ENCODE measurements at places on chromosomes 16 and 17.
A peak's percentile ranks its signal among the peaks of the same experiment; 100 is the strongest.

GRCh38 chr17:41518031-41518430 is 659 bp downstream of the KRT15 start:
- no peak for DNase-seq

- DNase-seq: peak; percentile 77
These were observed at the start of gene BRD7 for GRCh38 chr16:50368410-50369132. Gene BRD7 (minus strand): TSS chr16:50368988. CDS start chr16:50368774, 214 bp downstream.

- DNase-seq: no peak
These were observed 20.1 kb upstream of the SLC5A11 start for GRCh38 chr16:24825696-24826095.

GRCh38 chr17:10623737-10624338 is 33.3 kb downstream of the MYH3 start:
- no peak for DNase-seq

DNA sequence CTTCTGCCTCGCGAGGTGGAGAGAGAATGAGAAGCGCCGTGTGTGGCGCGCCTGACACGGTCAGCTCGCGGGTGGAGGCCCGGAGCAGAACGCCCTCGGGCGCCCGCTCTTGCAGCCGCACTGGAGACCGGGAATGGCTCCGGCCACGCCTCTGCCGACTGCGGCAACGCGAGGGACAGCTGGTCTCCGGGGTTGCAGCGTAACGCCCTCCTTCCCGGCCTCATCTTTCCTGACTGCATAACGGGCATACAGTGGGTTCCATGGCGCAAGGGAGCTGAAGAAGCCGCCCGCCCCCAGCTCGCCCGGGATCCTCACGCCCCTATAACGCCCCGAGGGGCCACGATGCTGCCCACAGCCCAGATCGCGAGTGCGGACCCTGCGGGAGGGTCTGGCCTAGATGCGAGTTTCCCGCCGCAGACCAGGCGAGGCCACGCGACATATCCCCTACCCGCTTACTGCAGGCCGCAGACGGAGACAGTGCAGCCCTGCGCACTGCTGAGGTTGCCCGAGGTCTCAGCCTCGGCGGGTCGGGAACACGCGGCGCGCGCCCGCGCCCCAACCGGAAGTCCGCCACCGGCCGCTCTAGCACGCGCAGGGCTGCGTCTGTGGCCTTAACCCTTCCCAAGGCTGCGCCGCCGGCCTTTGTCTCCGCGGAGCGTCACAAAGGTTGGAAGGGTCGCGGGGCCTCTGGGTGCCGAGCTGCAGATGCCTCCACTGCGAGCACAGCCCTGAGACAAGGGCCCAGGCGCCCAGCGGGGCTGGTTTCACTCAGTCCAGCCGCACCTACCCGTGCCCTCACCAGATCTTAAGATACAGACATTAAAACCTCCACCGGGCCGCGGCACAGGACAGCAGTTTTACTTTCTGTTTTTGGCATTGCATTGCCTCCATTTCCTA is 18.8 kb downstream of the BCL7C start:
- DNase-seq: peak; percentile 94

DNA sequence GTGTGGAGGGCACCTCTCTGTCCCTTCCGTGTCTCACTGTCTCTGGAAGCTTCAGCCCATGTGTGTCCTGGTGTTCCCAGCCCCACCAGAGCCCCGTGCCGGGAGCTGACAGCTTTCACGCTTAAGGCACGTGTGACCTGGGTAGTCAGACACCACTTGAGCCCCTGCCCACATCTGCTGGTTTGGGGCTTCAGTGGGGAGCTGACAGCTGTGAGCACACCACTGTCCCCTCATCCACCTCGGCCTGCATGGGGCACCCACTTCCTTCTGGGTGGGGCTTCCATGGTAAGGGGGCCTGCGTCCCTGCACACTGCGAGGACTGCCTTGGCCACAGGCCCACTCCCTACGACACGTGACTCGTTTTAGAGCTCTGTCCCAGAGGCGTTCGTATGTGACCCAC is 2.6 kb upstream of the TEDC2 start:
- no peak for DNase-seq

DNA sequence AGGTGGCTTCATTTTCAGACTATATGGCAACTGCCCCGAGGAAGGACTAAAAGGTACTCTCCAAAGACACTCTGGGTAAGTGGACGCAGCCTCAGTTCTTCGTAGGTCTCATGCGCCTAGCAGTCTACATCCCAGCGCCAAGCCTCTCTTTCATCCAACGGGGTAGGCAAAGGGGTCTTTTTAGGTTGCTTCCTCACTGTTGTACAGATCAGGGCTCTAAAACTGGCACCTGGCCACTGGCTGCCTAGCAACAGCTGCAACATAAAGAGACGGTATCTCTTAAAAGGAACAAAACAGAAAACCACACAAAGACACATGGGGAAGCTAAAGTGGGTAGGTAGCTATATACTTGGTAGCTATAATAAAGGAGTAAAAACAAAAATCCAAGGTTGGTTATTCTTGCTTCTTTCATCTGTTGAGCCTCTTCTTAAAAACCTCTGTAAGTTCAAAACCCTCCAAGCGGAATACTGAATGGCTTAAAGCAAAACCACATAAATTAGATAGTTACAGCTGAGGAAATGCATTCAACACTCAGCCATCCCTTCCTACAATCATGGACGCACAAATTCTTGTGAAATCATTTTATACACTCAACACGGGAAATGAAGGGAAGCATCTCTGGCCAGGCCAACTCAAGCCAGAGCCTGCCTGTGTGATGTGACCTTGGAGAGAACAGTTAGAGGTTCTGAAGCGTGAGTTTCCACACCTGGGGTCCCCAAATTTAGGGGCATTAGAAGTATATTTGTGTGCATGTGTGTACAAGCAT is 22.7 kb downstream of the CYTH1 start:
- DNase-seq: peak; percentile 70

DNA sequence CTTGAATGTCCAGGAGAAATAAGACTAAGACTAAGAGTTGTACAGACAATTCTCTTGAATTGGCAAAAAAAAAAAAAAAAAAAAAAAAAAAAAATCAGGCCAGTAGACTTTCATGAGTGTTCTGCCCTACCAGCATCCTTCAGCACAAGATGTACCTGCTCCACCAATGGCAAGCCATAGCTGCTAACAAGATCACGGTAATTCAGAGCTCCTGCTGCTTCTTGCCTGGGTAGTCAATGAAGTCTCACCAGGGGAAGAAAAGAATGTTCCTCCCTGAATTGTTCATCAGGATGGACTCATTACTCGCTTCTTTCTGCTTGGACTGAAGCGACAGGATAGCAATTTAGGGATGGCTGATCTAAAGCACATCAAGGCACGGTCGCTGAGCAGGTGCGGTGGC is 31.1 kb upstream of the APOH start:
- DNase-seq: no peak

DNA sequence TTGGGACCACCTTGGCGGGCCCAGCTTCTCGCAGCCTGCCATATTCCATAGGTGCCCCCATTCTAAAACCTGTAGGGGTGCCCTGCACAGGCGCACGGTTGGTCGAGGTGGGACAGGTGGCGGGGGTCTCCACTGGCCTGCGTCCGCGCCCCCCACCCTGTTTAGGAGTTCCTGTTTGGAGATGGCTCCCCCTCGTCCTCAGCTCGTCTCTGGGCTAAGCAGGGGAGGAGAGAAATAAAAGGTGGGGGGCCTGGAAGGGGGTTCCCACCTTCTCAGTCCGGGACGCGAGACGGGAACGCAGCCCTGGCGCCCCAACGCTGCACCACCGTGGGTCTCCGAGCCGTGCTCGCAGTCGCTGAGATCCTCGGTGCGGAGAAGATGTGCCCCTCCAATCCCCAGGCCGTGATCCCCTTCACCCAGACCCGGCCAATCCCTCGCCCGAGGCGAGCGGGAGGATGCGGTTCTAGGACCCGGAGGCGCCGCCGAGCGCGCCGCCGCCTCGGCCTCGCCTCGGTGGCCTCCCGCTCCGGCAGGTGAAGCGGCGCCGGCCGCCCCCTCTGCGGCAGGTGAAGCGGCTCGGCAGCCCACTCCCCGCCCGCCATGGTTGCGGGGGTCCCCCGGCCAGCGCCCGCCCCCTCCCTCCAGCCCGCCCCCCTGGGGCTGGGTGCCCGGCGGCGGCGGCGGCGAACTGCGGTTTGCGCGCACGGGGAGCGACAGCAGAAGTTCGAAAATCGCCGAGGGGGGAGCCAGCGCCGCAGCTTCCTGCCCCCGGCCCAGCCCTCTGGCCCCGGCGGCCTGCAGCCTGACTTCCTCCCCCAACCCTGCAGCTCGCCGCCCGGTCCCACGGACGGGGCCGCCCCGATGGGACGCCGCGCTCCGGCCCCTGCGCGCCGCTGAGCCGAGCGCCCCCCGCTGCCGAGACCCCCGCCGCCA is at the start of gene FMNL1:
Gene FMNL1, plus strand, starts transcription at position 805 of the 933 bp plus-strand sequence. CDS start 240 bp downstream, outside the sequence.
- DNase-seq: peak; percentile 77

GRCh38 chr17:4509401-4509800 is 10.7 kb downstream of the SPNS2 start:
- DNase-seq: no peak

GRCh38 chr16:84559311-84559932 is 55.0 kb upstream of the MEAK7 start:
- no peak for DNase-seq
